ENCODE measurements at places on chromosomes 2 and 18. TPM values are rescaled to one million over a fixed set of nuclear protein-coding genes. Genes with fewer than 3 reads are reported as not detected.

Gene CXCR4
- polyA plus RNA-seq, result 52.8 TPM

DNA sequence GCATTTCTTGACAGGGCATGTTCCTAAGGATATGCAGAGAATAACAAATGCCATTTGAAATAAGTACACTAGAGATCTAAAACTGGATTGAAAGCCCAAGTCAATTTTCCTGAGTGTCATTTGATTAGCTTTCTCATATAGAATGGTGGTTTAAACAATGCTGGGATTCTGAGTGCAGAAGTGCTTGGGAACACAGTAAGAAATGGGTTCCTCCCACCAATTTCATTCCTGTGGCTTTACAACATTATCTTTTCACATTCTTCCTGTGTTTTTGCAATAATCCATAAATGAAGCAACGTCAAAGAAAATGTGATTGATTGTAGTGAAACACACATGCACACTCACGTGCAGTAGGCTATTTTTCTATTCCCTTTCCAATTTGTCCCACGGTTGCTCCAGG, 1858.4 kb upstream of the PIK3C3 start:
- no peak for DNase-seq

Gene REG3A
- not detected for polyA plus RNA-seq

Gene FRZB
- 14.5 TPM for polyA plus RNA-seq

DNA sequence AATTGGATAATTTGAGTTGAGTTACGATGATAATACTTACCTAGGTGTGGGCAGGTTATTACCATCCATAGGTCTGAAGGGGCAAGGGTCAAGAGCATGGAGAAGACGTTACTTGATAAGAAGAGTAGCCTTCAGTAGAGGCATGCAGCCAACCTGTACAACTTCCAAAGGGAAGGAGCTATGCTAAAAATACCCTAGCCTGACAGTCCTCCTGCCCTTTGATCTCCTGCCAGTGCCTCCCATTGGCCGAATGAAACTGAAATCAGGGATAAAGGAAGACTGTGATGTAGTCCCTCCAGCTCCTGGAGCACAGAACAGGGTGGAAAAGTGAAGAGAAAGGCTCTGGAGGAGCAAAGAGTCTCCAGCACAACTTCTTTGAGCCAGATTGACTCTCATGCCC, 487.4 kb downstream of the ADCYAP1 start:
- DNase-seq, result no peak

DNA sequence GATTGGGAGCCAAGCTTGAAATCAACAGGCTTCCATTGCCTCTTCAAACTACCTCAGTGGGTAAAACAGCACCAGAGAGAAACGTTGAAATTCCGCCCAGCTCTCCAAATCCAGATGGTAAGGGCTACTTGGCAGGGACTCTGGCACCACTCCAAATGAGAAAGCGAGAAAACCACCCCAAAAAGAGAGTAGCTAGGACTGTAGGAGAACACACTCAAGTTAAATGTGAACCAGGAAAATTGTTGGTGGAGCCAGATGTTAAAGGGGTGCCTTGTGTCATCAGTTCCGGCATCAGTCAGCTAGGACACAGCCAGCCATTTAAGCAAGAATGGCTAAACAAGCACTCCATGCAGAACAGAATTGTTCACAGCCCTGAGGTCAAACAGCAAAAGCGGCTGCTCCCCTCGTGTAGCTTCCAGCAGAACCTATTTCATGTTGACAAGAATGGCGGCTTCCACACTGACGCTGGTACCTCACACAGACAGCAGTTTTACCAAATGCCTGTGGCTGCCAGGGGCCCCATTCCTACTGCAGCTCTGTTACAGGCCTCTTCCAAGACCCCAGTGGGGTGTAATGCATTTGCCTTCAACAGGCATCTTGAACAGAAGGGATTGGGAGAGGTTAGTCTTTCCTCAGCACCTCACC, 167.3 kb downstream of the ASXL3 start:
- DNase-seq, result no peak

DNA sequence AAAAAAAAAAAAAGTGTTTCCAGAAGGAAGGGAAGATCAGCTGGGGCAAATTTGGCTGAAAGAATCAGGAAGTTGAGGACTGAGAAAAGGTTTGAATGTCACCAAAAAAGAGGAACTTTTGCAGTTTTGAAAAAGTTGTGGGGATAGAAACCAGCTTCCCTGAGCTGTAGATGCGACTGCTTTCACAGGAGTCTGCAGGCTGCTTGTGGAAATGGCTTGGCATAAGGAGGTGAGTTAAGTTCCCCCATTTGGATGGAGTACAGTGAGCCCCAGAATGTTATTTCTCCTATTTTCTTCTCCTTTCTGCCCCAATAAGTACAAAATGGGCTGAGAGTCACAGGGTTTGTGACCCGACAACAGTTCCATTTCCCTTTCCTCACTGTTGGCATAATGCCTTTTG, 16.5 kb upstream of the ME2 start:
- DNase-seq, result no peak
